ENCODE measurements at places on chromosomes 4 and X. TPM values are rescaled to one million over a fixed set of nuclear protein-coding genes. Genes with fewer than 3 reads are reported as not detected.

Gene NPY2R
- total RNA-seq: not detected

Gene P2RY8
- total RNA-seq: not detected

Gene AFF2
- 0.14 TPM for total RNA-seq

Gene HTR2C
- total RNA-seq: not detected

Gene GPC3
- 1.9 TPM for total RNA-seq

Gene PTPN13
- total RNA-seq: 63.5 TPM

Gene FAM200B
- total RNA-seq: 20.2 TPM

Gene ZNF185
- 162 TPM for total RNA-seq

Gene RTL3
- not detected for total RNA-seq

Gene XAGE5
- not detected for total RNA-seq

Gene PLAC1
- total RNA-seq: 2.3 TPM

Gene ENPEP
- 0.34 TPM for total RNA-seq

Gene SMR3A
- not detected for total RNA-seq

Gene VCX3A
- total RNA-seq: not detected

Gene TSPAN7
- total RNA-seq: 0.68 TPM

Gene GRID2
- total RNA-seq: not detected

Gene CYLC1
- total RNA-seq: not detected

Gene MRFAP1
- total RNA-seq: 142 TPM

Gene CPE
- 20.8 TPM for total RNA-seq

Gene BCAP31
- 239 TPM for total RNA-seq

Gene ARHGAP24
- 5.5 TPM for total RNA-seq

Gene SMIM10L2A
- 2.7 TPM for total RNA-seq

Gene ZNF674
- 10.4 TPM for total RNA-seq

Gene CSAG2
- total RNA-seq: not detected

Gene NUP54
- 50.6 TPM for total RNA-seq

Gene IL9R
- not detected for total RNA-seq

Gene SPANXD
- total RNA-seq: not detected

Gene SPARCL1
- total RNA-seq: not detected

Gene CSN1S1
- not detected for total RNA-seq

Gene SLIT2
- 0.43 TPM for total RNA-seq

Gene SMIM31
- not detected for total RNA-seq

Gene CD40LG
- total RNA-seq: not detected

Gene IL2RG
- total RNA-seq: 0.36 TPM
